Ovary (tissue), 10 donors: ENCODE measurements at places on chromosomes 5 and 9. TPM values are rescaled to one million over a fixed set of nuclear protein-coding genes. Genes with fewer than 3 reads are reported as not detected.
A peak's percentile ranks its signal among the peaks of the same experiment; 100 is the strongest.

- no peaks in the 10 kb centered on the region for H3K27me3 ChIP-seq
- no peak overlapping the region for H3K4me3 ChIP-seq
- H3K4me1 ChIP-seq, result peaks cover 8% of the 10 kb centered on the region
Measured at GRCh38 chr5:14316471-14316870, 173.3 kb downstream of the TRIO start.

- no peaks in the 10 kb centered on the region for H3K36me3 ChIP-seq
- no peak for DNase-seq
- H3K4me3 ChIP-seq, result no peak overlapping the region
- no peak overlapping the region for H3K27ac ChIP-seq
- H3K4me1 ChIP-seq, result peaks cover 2% of the 10 kb centered on the region
Measured at GRCh38 chr5:56763711-56764466, 51.5 kb upstream of the MAP3K1 start.

- H3K4me1 ChIP-seq, result peaks cover 11% of the 10 kb centered on the region
- DNase-seq, result peak; percentile 47
- H3K4me3 ChIP-seq, result no peak overlapping the region
- H3K27me3 ChIP-seq, result no peaks in the 10 kb centered on the region
- no peak overlapping the region for H3K27ac ChIP-seq
- H3K36me3 ChIP-seq, result no peaks in the 10 kb centered on the region
Measured at GRCh38 chr5:81140943-81141342, 92.2 kb upstream of the CKMT2 start.

DNA sequence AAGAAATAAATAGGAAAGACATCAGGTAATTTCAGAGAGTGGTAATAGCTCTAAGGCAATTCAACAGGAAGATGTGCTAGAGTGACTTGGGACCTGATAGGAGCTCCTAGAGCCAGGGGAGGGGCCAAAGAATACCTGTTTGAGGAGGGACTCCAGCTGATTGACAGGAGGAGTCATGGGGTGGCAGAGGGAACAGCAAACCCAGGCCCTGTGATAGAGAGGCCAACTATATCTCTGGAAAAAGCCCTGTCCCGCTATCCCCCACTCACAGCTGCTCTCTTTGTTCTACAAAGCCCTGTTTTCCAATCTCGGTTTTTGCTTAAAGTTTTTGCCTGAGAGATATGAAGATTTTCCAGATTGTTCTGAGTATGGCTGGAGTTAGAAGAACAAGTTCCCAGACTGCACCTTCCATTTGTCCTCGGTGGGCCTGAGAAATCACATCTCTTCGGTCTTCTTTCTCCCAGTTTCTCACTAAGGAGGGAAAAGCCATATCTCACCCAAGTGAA is 9.0 kb upstream of the NSD1 start:
- H3K4me3 ChIP-seq, result no peak overlapping the region
- DNase-seq, result no peak
- H3K36me3 ChIP-seq, result no peaks in the 10 kb centered on the region
- H3K4me1 ChIP-seq, result no peaks in the 10 kb centered on the region
- no peak overlapping the region for H3K27ac ChIP-seq

GRCh38 chr5:143593723-143594122 is 190.2 kb upstream of the NR3C1 start:
- H3K4me3 ChIP-seq, result no peak overlapping the region
- no peak overlapping the region for H3K27ac ChIP-seq
- H3K27me3 ChIP-seq, result no peaks in the 10 kb centered on the region
- H3K4me1 ChIP-seq, result no peaks in the 10 kb centered on the region

DNA sequence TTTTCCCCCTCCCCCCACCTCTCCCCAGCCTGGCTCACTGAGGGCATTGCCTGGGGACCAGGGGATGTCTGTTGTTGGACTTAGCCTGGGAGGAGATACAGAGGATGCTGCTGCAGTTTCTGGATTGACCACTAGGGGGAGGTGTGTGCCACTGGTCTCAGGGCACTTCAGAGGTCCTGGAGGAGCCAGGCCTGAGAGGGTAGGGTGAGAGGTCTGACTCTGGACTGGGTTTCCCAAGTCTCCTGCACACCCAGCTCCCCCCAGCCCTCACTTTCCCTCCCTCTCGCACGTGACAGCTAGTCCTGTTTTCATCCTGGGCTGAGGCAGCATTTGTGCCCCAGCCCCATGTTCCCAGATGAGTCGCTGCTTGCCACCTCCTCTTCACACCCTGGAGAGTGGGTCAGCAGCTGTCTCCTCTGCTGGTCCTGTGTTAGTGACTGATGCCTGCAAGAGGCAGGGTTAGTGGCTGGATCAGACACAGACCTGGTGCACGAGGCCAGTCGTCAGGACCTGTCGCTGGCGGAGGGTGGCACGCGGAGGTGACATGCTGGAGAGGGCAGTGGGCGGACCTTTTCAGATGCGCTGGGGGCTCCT is 4.4 kb downstream of the IL3 start:
- H3K27me3 ChIP-seq, result no peaks in the 10 kb centered on the region
- peak; percentile 47 for DNase-seq
- no peak overlapping the region for H3K27ac ChIP-seq
- no peak overlapping the region for H3K4me3 ChIP-seq
- no peaks in the 10 kb centered on the region for H3K4me1 ChIP-seq

- no peaks in the 10 kb centered on the region for H3K4me1 ChIP-seq
- no peak overlapping the region for H3K27ac ChIP-seq
- no peak for DNase-seq
- H3K36me3 ChIP-seq, result no peaks in the 10 kb centered on the region
- H3K27me3 ChIP-seq, result no peaks in the 10 kb centered on the region
Measured at GRCh38 chr5:157130925-157131324, 11.7 kb downstream of the MED7 start.

DNA sequence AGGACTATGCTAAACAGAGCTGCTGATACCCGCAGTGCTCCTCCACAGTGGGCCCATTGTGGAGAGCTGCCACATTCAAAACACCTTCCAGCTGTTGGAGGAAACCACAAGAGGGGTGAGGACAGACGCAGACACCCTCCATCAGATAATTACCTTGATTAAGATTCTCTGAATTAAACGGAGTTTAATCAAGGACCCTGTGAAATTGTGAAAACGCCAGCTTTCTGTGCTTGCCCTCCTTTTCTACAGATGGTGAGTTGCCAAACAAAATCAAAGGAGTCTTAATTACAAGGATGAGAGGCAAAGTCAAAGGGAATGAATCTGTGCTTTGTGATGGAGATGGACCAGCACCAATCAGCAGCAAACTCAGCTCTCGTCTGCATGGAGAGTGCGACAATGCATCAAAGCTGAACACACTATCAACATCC is 596.1 kb downstream of the ELAVL2 start:
- no peak overlapping the region for H3K27ac ChIP-seq
- H3K36me3 ChIP-seq, result no peaks in the 10 kb centered on the region
- no peak for DNase-seq
- no peak overlapping the region for H3K4me3 ChIP-seq
- no peaks in the 10 kb centered on the region for H3K4me1 ChIP-seq

Gene UGT3A2
- total RNA-seq, result not detected

Gene TAS2R1
- not detected for total RNA-seq

Gene FAM114A2
- 51.0 TPM for total RNA-seq

Gene TEX48
- not detected for total RNA-seq

Gene MSX2
- total RNA-seq, result 0.80 TPM
